GM23248 (cell line): ENCODE measurements at places on chromosomes 12 and 14. TPM values are rescaled to one million over a fixed set of nuclear protein-coding genes. Genes with fewer than 3 reads are reported as not detected.

- peak; percentile 9 for DNase-seq
Observed at GRCh38 chr12:100391856-100392255, 35.0 kb downstream of the SLC17A8 start.

DNA sequence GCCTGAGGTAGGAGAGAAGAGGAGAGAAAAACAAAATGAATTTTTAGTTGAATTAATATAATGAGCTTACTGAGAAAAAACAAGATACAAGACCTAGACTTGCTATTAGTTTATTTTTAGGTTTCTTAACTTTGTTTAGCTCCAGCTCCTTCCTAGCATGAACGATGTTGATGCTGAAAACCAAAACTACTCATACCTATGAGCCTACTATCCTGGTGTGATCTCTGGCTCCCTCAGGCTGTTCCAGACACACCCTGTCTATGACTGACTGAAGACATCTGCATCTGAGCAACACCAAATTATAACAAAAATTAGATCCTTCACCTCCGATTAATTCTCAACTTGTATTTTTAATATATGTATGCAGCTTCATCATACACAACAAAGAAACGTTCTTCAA lies 190.4 kb downstream of the SLC5A8 start:
- DNase-seq, result no peak

GRCh38 chr12:94874518-94875302 lies 128.8 kb downstream of the NDUFA12 start:
- DNase-seq, result no peak

- DNase-seq, result no peak
Observed at GRCh38 chr14:32339188-32339587, 10.1 kb downstream of the AKAP6 start.

DNA sequence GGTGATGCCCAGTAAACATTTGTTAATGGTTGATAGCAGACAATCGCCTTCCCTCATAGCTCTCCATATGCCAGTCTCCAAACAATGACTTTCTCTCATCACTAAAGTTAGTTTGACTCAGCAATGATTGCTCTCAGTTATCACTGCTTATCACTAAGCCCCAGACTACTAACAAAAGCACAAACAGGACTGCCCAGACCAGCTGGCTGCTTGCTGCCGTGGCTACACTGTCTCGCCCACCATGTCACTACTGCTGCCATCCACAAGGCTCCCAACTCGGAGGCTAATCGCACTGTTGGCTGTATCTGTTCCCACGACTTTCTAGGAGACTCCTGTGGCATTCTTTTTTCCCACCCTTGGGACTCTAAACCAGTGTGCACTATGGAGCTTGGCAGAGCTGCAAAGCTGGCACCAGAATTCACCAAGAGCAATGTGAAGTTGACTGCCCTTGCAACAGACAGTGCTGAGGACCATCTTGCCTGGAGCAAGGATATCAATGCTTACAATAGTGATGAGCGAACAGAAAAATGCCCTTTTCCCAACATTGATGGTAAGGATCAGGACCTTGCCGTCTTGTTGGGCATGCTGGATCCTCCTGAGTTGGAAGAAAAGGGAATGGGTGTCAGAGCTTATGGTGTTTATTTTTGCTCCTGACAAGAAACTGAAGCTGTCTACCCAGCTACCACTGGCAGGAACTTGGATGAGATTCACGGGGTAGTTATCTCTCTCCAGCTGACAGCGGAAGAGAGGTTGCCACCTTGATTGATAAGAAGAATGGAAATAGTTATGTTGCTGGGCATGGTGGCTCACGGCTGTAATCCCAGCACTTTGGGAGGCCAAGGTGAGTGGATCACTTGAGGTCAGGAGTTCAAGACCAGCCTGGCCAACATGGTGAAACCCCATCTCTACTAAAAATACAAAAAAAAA lies 27.1 kb upstream of the NR2C1 start:
- no peak for DNase-seq

- no peak for DNase-seq
Observed at GRCh38 chr12:58576081-58576480, 344.2 kb downstream of the LRIG3 start.

DNA sequence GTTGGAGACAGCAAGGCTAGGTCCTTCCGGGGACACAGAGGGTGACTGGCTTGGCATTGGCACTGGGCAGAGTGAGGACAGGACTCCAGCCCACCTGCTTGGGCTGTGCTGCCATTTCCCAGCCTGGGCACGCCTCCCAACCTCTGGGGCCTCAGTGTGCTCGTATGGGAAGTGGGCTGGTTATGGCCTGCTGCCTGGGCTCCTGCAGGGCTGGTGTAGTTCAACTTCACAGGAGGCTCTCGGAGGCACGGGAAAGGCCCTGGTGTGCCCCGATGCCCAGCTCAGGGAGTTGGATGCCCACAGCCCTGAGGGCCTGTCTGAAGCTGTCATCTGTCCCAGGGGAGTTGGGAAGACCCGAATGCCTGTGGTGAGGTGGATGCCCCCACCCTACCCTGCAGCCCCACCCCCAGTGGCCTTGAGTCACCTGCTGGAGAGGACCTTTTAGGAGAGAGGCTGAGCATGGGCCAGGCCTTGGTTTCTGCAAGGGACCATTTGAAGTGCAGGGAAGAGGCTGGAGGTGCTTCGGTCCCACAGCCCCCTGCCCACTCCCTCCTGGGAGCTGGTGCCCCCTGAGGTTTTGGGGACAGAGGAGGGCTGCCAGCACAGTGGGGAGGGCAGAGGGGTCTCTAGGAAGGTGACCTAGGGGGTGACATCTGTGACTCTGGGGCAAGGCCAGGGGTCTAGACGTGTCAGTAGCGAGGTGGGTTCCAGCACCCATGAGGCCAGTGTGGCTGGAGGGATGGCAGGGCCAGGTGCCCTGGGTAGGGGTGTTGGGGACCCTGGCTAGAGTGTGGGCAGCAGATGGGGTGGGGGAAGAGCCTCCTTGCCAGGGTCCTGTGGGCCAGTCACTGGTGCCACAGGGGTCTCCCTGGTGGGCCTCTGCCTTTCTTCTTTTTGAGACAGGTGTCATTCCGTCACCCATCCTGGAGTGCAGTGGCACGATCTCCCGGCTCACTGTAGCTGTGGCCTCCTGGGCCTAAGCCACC lies 9.1 kb downstream of the ULK1 start:
- no peak for DNase-seq

DNA sequence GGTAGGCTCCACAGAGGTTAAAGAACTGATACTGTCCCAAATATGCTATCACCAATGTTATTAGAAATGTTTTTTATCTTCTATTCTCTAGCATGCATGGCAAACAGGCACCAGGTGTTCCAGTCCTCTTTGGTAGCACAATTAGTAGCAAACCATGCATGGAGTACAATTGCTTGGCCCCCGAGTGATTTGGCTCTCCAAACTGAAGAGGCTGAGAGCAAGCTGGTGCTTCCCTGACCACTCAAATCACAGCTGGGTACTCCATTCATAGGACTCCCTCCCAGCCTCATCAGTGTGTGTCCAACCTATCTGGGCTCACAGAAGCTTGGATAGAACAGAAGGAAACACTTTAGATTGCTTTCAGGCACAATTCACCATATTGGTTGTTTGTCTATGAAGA lies 93.4 kb downstream of the DIO2 start:
- DNase-seq, result no peak

- peak; percentile 97 for DNase-seq
Observed at GRCh38 chr12:104177663-104178501, 37.7 kb upstream of the TXNRD1 start.

- no peak for DNase-seq
Observed at GRCh38 chr12:13241833-13242488, 45.4 kb downstream of the EMP1 start.

- DNase-seq, result no peak
Observed at GRCh38 chr12:92601176-92601575, 101.6 kb upstream of the PLEKHG7 start.

DNA sequence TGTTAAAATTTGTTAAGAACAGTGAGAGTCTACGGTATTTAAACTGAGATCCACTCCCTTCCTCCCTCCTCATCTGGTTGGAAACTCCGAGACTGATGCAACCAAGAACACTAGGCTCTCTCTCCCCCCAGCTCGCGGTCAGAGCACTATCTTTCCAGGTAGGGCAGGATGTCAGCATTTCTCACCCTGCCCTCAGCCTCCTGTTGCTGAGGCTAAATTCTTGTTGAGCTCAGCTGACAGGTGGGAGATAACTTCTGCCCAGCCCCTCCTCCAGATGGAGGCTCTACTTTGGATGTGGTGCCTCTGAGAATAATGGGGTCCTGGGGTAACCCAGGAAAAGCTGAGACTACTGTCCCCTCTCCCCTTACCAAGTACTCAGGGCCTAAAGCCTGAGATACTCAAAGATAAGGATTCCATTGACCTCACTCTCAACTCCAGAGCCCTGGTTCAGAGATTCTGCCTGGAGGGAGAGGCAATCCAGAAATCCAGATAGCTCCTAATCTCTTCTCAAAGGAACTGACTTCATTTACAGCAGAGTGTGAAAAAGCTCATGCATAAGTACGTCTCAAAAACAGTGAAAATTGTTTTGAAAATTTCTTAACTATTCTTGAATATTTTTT lies 110.1 kb downstream of the EML5 start:
- DNase-seq, result no peak

DNA sequence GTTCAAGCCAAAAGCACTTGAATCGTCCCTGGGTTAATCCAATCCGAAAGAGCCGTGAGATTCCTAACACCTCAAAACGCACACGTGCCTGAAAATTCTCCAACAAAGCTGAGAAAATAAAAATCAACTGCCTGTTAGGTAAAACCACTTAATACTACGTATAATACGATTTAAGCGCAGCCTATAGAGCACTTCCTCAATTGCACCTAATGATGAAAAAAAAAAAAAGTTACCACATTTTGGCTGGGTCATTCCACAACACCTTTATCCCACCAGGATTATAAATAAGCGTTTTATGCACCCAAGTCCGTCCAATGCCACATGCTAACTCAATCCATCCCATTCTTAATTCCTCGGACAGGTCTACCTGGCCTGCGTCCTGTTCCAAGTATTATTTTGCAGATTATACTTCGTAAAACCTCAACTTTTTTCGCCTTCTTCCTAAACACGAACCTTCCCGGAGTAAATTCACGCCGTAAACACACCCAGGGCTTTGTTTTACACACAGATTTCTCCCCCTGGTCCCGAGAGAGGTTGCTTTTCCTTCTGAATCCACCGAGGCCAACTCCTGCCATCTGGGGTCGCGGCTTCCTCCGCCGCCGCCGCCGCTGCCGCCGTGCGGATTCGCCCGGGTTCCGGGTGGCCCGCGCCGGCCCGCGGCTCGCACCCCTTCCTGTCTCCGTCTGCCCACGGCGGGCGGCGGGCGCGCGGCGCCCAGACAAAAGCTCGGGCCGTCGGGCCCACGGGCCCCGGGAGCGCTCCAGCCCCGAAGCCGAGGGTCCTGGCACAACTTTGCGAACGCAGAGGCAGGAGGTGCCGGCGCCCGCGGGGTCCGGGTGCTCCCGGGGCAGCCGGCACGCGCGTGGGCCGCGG lies 66.2 kb downstream of the RNF34 start:
- DNase-seq, result peak; percentile 57

DNA sequence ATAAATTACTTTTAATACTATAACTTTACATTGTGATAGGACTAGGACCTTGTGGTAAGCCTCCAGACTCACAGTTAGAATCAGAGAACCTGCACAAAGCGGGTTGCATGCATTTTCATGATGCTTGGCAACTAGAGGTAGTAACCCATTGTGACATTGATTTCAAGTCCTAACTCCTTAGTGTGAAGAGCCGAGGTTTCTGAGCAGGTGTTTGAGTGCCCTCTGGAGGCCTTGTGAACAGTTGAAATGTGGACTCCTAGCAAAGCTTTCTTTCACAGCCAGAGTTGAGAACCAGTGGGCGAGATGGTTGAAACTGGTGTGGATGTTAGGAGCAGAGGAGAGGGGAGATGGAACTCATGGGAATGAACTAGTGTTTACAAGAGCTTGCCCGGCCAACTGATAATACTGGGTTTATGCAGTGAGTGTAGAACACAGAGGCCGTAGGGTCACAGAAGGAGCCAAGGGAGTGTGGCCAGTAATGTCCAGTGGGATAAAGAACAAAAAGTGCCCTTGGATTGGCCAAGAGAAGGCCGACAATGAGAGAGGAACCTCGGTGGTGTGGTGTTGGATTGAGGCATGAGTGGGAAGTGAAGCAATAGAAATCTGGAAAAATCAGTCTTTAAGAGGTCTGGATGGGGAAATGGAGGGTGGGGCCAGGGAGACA lies 10.9 kb downstream of the ZNF664 start:
- DNase-seq, result peak; percentile 85

DNA sequence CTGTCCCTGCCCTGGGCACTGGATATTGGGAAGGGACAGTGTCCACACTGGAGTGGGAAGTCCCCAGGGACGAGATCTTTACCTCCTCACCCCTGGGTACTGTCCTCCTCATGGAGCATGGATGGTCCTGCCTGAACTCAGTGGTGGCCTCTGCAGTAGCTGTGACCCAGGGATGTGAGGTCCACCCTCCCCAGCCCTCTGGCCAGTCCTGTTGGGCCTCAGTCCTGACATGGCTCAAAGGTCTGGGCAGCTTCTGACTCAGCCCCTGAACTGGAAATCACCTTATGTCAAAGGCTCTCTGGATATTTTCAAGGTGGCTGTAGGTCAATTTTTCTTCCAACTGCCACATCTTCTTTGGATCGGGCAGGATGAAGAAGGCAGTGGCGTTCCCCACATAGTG lies 24.4 kb downstream of the SERPINA1 start:
- DNase-seq, result no peak

- peak; percentile 82 for DNase-seq
Observed at GRCh38 chr12:59973515-59973914, 377.7 kb downstream of the SLC16A7 start.

DNA sequence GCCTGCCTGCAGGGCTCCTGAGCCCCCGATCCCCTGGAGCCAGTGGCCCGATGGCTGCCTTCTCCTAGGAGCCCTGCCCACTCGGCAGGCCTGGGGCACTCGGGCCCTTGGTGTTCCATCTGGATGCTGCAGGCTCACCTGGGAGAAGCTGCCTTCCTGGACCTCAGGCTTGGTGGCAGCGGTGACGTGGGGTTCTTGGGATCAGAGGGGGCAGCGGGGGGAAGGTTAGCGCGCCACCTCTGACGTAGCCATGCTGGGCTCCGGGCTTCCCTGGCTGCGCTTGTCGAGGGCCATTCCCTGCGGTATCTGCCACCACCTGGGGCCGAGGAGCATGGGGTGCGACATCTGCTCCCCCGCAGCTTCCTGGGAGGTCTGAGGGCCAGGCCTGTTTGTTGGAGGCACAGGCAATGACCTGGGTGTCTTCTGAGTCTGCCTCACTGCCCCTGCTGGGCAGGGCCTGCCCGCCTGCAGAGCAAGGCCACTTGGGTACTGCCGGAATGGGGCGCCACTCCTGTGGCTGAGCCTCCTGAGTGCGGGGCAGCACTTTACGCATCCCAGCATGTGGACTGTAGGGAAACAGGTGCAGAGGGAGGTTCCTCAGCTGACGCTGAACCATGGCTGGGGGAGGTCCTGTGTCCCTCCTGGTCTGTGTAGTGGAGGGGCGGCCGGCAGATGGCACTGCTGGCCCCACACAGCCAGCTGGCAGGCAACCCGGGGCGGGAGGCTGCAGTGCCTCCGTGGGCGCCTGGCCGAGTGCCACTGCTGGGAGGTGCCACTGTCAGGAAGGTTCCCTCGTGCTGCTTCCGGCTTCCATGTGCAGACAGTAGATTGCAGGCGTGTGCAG lies 20.3 kb downstream of the MTA1 start:
- DNase-seq, result peak; percentile 60

The OXA1L gene
- 59.1 and 78.6 TPM in 2 replicates for total RNA-seq

The ATP5MC2 gene
- total RNA-seq, result 191 and 257 TPM in 2 replicates

The HOXC6 gene
- 3.6 and 4.9 TPM in 2 replicates for total RNA-seq

The AMHR2 gene
- not detected in 2 replicates for total RNA-seq

The P3H3 gene
- total RNA-seq, result 32.5 and 43.0 TPM in 2 replicates

The UBR7 gene
- total RNA-seq, result 28.7 and 42.9 TPM in 2 replicates

The OR4K15 gene
- total RNA-seq, result not detected in 2 replicates

The DACT1 gene
- total RNA-seq, result 21.2 and 26.9 TPM in 2 replicates
